ENCODE measurements at places on chromosomes 12 and 14. TPM values are rescaled to one million over a fixed set of nuclear protein-coding genes. Genes with fewer than 3 reads are reported as not detected.

DNA sequence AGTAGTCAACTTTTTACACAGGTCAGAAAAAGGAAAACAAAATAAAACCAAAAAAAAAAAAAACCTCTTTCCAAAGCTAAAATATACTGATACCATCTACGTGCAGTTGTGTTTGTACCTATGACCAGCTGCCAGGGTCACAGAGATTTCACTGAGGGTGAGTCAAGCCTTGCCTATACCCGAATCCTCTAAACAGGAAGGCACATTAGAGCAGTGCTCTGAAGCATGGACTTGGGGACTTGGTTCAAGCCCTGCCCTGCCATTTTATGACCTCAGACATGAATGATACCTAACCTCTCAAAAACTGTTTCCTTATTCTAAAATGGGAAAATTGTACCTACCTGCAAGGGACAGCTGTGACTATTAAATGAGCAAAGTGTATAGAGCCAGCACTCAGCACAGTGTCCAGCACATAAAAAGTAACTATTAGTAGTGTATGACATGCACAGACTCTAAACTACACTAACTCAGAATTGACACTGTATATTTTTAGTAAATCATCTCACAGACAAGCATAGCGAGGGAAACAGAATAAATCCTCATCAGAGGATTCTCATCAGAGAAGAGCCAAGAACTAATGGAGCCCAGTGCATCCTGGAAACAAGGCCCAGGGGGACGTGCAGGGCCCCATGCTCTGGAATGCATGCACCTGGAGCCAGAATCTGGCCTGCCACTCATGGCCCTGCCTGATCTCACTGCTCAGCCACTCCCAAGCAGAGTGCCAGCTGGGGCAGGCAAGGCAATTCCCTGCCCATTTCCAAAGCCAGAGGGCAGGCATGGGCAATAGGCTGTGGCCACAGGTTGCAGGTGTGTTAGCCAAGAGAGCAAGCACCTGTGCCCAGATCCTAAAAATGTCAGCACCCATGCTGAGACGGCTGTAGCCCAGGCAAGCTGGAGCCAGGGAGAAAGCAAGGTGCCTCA, 57.0 kb downstream of the NT5DC3 start:
- no peaks in the 10 kb centered on the region for H3K4me1 ChIP-seq
- H3K27me3 ChIP-seq, result no peaks in the 10 kb centered on the region
- no peak overlapping the region for H3K27ac ChIP-seq

DNA sequence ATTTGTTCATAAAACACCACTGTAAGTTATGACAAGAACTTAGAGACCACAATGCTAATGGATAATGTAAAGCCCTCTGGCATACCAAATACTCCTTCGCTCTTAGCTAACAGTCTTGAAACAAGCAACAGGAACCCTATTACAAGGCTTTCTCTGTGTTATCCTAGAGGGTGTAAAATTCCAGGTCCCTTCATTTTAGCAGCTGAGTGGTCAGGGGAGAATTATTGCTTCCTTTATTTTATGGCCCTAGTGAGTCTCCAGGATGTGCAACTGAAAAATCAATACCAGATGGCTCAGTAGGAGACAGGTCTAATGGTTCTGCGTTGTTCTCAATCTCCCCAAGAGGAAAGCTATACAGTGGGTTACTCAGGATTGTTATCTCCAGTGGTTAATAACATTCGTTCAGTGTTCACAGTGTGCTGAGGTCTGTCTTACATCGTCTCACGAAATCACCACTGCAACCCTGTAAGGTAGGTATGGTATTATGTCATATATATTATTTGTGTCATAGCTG, 172.7 kb upstream of the CNOT2 start:
- peaks cover 22% of the 10 kb centered on the region for H3K4me1 ChIP-seq
- no peaks in the 10 kb centered on the region for H3K36me3 ChIP-seq
- peaks cover 12% of the 10 kb centered on the region for H3K27me3 ChIP-seq
- H3K4me3 ChIP-seq, result no peak overlapping the region
- H3K27ac ChIP-seq, result no peak overlapping the region

DNA sequence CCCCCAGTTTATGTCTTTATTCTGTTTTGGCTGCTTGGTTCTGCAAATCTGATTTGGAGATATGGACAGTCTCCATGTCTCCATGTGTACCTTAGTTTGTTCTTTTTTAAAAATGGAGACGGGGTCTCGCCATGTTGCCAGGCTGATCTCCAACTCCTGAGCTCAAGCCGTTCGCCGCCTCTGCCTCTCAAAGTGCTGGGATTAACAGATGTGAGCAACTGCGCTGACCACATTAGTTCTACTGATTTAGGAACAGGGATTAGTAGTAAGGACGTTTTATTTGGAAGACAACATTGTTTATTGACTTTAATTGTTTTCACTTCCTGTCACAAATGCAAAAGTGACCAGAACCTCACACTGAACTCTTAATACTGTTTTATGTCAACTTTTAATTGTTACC, 14.7 kb downstream of the AEBP2 start:
- H3K27me3 ChIP-seq, result no peaks in the 10 kb centered on the region
- no peaks in the 10 kb centered on the region for H3K36me3 ChIP-seq
- peaks cover 13% of the 10 kb centered on the region for H3K4me1 ChIP-seq
- no peak overlapping the region for H3K27ac ChIP-seq
- no peak for DNase-seq

GRCh38 chr12:3863756-3864155, 9.4 kb downstream of the PARP11 start:
- H3K4me1 ChIP-seq, result no peaks in the 10 kb centered on the region
- H3K36me3 ChIP-seq, result no peaks in the 10 kb centered on the region
- DNase-seq, result no peak
- H3K27me3 ChIP-seq, result no peaks in the 10 kb centered on the region

The ACVRL1 gene
- total RNA-seq, result 0.81 TPM

The FLRT2 gene
- total RNA-seq, result 5.8 TPM

All from cardiac muscle cell (in vitro differentiated cells and primary cell).